ENCODE measurements at places on chromosomes 11 and 22. TPM values are rescaled to one million over a fixed set of nuclear protein-coding genes. Genes with fewer than 3 reads are reported as not detected.

- no peak for ATAC-seq
Measured at GRCh38 chr22:37578002-37578401, 1.9 kb downstream of the LGALS2 start.

DNA sequence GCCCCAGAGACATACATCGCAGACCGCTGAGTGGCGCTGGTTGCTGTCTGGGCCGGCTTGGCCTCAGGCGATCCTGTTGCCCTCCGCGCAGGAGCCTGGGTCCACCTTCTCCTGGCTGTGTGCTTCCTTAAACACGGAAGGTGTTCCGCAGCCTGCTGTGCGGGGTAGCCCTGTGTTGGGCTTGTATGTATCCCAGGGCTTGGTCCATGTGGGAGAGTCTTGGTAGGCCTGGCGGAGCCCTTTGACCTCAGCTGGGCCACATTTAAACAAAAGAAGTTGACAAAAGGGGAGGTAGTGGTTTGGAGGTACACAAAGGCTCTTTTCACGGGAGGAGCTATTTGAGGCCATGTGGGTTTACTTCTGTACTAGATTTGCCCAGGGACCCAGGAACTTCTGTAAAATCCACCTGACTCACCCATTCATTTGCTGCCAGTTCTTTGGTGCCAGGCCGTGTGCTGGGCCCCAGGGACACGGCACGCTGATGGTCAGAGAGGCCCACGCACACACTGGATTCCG, 11.0 kb upstream of the GRAMD4 start:
- ATAC-seq: no peak

DNA sequence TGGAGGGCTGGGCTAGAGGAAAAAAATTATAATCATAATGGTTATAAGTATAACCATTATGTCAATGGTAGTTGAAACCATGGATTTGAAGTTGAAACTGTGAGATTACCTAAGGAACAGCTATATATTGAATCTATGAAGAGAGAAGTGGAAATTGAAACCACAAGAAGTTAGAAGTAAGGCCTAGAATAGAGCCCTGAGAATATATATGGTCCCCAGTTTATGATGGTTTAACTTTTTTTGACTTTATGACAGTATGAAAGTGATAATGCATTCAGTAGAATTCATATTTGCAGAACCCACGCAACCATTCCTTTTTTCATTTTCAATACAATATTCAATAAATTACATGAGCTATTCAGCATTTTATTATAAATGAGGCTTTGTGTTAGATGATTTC, 15.0 kb downstream of the AASDHPPT start:
- no peak for ATAC-seq

DNA sequence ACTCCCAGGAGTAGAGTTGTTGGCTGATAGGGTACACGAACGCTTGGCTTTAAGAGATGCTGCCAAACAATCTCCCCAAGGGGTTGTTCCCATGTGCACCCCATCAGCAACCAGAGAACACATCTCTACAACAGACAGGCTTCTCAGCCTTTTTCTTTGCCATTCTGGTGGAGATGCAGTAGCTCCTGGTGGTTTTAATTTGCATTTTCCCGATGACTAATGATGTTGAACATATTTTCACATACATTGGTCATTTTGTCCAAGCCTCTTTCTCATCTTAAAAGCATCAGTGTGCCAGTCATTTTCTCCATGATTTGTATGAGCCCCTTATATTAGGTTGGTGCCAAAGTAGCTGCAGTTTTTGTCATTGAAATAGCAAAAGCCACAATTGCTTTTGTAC, 21.8 kb downstream of the DHCR7 start:
- peak; percentile 9 for ATAC-seq

- no peak for ATAC-seq
Measured at GRCh38 chr11:6260207-6260726, 629 bp downstream of the CCKBR start.

DNA sequence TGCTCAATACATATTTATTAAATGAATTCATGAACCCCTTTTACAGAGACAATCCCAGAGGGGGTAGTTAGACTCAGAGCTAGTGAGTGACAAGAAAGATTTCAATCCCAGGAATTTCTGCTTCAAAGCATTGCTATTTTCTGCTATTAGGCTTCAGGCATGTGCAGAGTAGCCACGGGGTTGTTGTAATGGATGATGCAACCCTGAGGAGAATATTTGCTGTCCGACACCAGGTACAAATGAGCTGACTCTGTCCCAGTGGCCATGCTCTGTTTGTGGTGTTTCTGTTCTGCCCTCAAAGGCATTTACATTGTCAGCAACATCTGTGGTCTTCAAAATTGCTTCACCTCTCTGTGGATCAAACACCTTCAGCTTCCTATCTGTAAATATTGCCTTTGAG, 102.6 kb downstream of the CSNK2A3 start:
- ATAC-seq: no peak

GRCh38 chr22:49086606-49087157, 741.0 kb downstream of the BRD1 start:
- ATAC-seq: peak; percentile 19

APOL1 gene
- total RNA-seq: 0.25 TPM

TRIM6 gene
- total RNA-seq: 1.8 TPM

DENND6B gene
- 2.2 TPM for total RNA-seq

CCDC179 gene
- total RNA-seq: not detected

PIK3IP1 gene
- total RNA-seq: 5.1 TPM

MARK2 gene
- 26.1 TPM for total RNA-seq

C22orf42 gene
- total RNA-seq: not detected

DBX1 gene
- 0.39 TPM for total RNA-seq

All from motor neuron (in vitro differentiated cells).